ENCODE measurements at places on chromosomes 6 and 20. TPM values are rescaled to one million over a fixed set of nuclear protein-coding genes. Genes with fewer than 3 reads are reported as not detected.

GRCh38 chr20:9635750-9636149 is 121.4 kb downstream of the LAMP5 start:
- H3K4me1 ChIP-seq, result no peaks in the 10 kb centered on the region
- no peak overlapping the region for H3K4me3 ChIP-seq
- no peaks in the 10 kb centered on the region for H3K27me3 ChIP-seq
- DNase-seq, result no peak
- H3K27ac ChIP-seq, result no peak overlapping the region

DNA sequence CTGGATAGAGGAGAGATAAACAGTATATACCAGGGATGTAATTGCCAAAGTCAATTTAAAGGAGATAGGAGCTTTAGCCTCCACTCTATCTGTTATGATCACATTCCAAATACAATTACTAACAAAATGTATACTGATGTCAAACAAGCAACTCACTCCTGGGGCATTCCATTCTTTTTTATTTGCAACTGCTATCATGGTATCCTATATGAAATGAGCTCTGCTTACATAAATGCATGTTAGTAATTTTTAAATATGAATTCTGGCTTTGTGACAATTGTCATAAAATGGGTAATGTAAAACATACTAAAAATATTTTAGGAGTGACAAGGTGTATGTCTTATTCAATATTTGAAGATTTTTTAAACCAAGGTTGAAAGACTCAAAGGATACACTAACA is 751.1 kb downstream of the HACE1 start:
- no peak overlapping the region for H3K4me3 ChIP-seq
- H3K4me1 ChIP-seq, result no peaks in the 10 kb centered on the region
- H3K27ac ChIP-seq, result no peak overlapping the region
- DNase-seq, result no peak
- no peaks in the 10 kb centered on the region for H3K27me3 ChIP-seq

DNA sequence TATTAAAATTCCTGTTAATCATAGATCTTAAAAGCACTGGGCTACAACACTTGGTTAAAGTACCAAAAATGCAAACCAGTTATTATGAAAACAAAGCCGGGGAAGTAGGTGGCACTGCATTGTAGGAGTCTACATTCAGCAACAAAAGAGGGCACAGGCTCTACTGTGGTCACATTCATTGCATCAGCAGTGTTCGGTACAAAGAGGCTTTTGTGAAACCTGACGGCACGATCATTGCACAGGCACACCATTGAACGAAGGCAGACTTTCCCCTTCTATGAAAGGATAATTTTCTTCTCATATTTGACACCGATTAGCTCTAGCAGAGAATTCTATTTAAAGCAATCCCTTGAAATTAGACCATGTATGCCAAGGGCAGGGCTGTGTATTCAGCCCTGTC is 44.6 kb upstream of the AGPAT4 start:
- no peaks in the 10 kb centered on the region for H3K4me1 ChIP-seq
- no peak overlapping the region for H3K27ac ChIP-seq
- no peak for DNase-seq
- H3K4me3 ChIP-seq, result no peak overlapping the region
- H3K27me3 ChIP-seq, result no peaks in the 10 kb centered on the region

DNA sequence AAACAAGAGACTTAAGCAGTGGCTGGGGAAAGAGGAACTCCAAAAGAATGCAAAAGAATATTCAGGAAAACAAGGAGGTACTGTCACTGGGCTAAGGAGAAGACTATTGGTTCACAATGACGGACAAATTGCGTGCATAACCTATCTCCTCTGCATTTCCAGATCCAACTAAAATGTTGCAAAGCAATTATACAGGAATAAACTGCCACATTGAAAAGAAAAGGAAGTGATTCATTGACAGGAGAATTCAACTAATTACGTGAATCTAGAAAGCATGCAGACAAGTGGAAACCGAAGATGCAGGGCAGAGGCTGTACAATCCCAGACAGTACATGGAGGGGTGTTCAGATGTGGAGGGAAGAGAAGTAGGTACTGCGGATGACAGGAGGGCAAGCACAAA is 152.8 kb upstream of the RIPOR2 start:
- no peak overlapping the region for H3K4me3 ChIP-seq
- peaks cover 6% of the 10 kb centered on the region for H3K4me1 ChIP-seq
- H3K27me3 ChIP-seq, result no peaks in the 10 kb centered on the region
- no peak overlapping the region for H3K27ac ChIP-seq
- H3K36me3 ChIP-seq, result no peaks in the 10 kb centered on the region
- DNase-seq, result no peak

CPNE5 gene
- 6.6 TPM for total RNA-seq

DNA sequence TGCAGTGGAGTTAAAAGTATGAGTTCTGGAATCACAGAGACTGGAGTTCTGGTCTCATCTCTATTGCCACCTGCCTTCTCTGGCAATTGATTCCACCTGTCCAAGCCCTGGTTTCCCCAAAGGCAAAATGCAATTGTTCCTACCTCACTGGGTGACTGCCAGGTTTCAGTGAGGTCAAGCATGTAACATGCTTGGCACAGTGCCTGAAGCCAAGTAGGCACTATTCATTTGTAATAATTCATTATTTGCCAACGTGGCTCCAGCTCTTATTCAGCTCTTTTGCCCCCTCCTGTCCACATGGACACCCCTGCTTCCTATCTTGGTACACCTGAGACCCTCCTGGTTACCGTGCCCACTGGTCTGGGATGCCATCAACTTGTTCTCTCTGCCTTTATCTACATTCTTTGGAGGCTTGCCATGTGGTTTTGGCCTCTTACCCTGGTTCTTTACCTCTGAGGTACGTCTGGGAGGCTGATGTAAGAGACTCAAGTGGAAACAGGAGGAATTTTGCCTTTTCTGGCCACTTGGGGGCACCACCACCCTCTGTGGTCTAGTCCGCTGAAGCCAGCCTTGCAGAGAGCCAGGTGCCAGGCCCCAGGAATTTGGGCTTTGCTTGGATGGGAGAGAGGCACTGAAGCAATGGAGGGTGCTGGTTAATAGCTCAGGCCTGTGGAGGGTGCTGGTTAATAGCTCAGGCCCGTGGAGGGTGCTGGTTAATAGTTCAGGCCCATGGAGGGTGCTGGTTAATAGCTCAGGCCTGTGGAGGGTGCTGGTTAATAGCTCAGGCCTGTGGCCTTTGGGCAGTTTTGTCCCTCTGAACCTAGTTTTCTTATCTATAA is 1.7 kb downstream of the KCNK15 start:
- H3K27ac ChIP-seq, result no peak overlapping the region
- H3K4me1 ChIP-seq, result peaks cover 27% of the 10 kb centered on the region
- H3K36me3 ChIP-seq, result no peaks in the 10 kb centered on the region

DNA sequence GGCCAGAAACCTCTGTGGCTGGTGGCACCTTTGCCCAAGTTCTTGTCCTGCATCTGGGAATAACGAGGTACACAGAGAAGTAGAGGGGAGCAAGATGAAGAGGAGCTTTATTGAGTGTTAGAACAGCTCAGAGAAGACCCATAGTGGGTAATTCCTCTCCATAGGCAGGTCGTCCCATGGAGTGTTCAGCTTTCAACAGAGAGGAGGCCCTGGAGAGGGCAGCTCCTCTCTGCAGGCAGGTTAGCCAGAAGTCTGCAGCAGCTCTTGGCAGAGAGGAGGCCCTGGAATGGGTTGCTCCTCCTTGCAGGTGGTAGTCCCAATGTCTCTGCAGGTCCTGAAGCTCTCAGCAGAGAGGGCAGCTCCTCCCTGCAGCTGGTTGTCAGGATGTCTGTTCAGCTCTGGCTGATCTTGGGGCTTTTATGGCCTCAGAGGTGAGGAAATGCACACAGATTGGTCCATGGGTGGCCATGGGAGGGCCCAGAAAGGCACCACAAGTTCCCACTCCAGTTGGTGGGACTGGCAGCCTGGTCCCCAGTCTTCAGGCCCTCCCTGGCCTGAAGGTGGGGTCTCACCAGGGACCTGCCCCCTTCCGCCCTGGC is 89.0 kb downstream of the IPCEF1 start:
- DNase-seq, result no peak
- H3K36me3 ChIP-seq, result no peaks in the 10 kb centered on the region
- H3K4me1 ChIP-seq, result no peaks in the 10 kb centered on the region
- H3K27ac ChIP-seq, result no peak overlapping the region
- no peaks in the 10 kb centered on the region for H3K27me3 ChIP-seq

DNA sequence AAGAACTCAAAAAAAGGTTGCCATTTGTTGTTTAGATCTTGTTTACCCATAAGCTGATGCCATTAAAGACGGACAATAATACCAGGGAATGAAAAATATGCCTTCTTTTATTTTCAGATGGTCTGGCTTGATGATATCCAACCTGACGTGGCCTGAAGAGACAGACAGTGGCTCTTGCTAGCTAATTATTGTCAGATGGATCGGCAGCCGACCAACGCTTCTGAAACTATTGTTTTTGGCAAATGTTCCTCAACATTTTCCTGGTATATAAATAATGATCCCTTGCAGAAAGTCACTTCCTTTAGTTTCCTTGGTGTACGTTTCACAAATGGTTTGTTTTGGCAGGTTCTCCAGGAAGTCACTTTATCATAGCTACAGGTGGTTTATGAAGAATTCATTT is 290.9 kb upstream of the TSHZ2 start:
- DNase-seq, result no peak
- H3K4me1 ChIP-seq, result no peaks in the 10 kb centered on the region
- H3K36me3 ChIP-seq, result no peaks in the 10 kb centered on the region
- no peak overlapping the region for H3K4me3 ChIP-seq
- H3K27ac ChIP-seq, result no peak overlapping the region
- H3K27me3 ChIP-seq, result no peaks in the 10 kb centered on the region

DNA sequence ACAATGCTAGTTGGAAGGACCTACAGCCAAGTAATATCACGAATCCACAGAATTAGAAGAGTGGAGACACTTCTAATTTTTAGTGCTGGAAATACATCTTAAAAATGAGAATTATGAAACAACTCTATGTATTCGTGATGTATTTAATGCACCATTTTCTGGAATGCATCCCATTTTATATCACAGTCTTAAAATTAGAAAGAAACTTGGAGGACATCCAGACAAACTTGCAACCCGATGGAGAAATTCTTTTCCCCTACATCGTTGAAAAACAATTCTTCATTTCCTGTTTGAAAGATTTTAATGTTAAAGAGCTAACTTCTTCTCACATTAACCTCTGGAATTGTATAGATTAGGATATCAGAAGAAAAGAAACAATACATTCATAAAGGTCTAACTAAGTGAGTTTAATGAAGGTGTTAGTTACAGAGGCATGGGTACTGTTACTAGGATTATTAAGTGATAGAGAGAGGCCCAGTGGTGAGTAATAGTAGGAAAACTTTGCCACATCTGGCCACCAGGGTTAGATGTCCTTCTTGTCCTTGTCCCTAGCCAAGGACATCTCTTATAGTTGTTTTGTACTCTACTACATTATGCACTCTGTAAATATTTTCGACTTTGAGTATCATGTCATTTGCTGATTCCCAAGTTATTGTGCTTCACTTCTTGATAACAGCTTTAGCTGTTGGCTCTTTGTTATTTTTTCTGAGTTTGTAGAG is 502.4 kb upstream of the PTCHD4 start:
- no peak overlapping the region for H3K4me3 ChIP-seq
- DNase-seq, result no peak
- H3K36me3 ChIP-seq, result no peaks in the 10 kb centered on the region

- no peaks in the 10 kb centered on the region for H3K36me3 ChIP-seq
- DNase-seq, result no peak
- H3K4me1 ChIP-seq, result peaks cover 13% of the 10 kb centered on the region
- H3K27me3 ChIP-seq, result no peaks in the 10 kb centered on the region
- peak overlapping the region; percentile 70 for H3K4me3 ChIP-seq
- peak overlapping the region; percentile 33 for H3K27ac ChIP-seq
Observed at GRCh38 chr20:63640086-63640485, 13.1 kb downstream of the STMN3 start.

C6orf15 gene
- total RNA-seq, result not detected

DNA sequence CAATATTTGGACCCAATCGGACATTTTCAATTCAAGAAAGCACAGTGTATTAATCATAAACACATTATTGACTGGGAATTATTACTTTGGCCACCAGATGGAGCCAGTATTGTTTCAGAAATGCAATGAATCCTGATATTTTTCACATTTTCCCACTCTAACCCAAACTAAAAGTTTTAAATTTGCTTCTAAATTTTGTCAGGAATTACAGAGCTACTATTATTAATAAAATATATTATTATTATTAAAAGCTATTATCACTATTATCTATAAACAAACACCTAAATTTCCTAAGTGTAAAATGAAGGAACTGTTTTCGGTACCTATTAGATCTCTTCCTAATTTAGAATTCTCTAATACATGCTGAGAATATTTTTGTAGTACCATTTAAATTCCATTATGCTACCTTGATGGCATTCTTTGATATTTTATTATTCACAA is 245.3 kb downstream of the OGFRL1 start:
- no peaks in the 10 kb centered on the region for H3K4me1 ChIP-seq
- no peak overlapping the region for H3K4me3 ChIP-seq
- no peaks in the 10 kb centered on the region for H3K36me3 ChIP-seq

SIRPB1 gene
- total RNA-seq, result 2.5 TPM

- no peaks in the 10 kb centered on the region for H3K27me3 ChIP-seq
- peaks cover 41% of the 10 kb centered on the region for H3K4me1 ChIP-seq
- no peak overlapping the region for H3K4me3 ChIP-seq
- H3K27ac ChIP-seq, result no peak overlapping the region
Observed at GRCh38 chr6:52535711-52536423, 41.0 kb downstream of the TRAM2 start.
